ENCODE measurements at places on chromosomes 2 and 18.

GRCh38 chr2:240951045-240951594 lies 45.0 kb downstream of the CROCC2 start:
- DNase-seq, result no peak

DNA sequence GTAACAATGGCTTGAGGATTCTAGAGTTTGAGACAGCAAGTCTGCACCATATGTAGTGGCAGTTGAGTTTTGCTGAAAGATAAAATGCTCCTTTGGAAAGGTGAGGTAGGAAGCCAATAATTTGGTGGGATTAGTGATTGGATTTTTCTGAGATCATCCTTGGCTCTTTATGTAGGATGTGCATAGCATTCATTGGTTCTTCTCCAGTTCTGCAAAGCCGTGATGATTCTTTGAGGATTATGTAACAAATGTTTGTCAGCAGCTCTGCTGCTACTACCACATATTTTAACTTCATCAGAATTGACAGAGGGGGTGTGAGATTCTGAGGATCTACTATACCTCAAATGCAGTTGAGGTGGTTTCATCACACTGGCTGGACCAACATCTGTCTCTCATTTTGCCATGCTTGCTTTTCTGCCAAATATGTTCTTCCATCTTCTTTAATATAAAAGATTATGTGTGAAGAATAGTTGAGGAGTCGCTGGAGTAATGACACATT lies 188.9 kb upstream of the RASGRP3 start:
- no peak for DNase-seq

GRCh38 chr2:71721362-71721665 lies 268.0 kb downstream of the DYSF start:
- no peak for DNase-seq

DNA sequence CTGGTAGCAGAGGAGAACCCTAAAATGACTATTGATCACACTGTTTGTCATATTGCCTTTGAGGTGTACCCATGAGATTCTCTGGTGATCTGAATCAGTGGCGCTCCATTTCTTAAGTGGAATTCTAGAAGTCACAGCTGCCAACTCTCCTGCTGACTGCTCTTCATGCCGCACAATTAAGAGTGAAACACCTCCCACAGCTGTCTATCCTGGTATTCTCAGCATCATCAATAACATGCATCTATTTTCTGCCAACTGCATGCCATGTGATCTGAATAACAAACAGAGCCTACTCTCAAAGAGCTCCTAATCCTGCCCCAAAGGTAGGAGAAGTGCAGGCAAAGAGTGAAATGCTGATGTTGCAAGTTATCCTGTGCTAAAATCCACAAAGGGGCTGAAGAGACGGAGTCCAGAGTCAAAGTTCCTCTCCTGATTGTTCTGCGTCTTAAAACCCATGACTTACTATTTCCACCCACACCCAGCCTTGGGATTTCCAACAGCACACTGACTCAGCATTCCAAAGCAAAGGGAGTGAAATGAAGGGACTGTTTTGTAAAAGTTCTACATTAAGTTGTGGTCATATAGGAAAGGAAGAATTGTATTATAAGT lies 13.7 kb upstream of the DAPL1 start:
- no peak for DNase-seq

GRCh38 chr2:144042751-144043150 lies 477.2 kb downstream of the ZEB2 start:
- no peak for DNase-seq

DNA sequence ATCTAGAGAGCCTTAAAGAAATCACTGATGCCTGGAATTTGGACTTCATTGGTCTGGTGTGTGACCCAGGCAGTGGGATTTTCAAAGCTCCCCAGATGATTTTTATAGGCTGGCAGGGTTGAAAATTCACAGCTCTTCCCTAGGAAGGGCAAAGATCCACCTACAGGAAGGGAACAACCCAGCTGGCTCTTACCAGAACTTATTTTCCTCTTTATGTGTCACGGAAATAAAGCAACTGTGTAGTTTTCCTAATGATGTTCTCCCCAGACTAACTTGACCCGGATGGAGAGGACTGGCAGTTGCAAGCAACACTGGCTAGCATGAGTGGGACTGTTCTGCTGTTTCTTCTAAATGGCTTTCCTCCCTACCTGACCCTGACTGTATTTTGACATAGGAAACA lies 235.6 kb downstream of the ALPK2 start:
- DNase-seq, result no peak

GRCh38 chr2:74935975-74936391 lies 22.5 kb upstream of the POLE4 start:
- no peak for DNase-seq

- DNase-seq, result no peak
These were observed 63.8 kb upstream of the RPL31 start for GRCh38 chr2:100938031-100939026.

GRCh38 chr2:455015-455705 lies 167.3 kb upstream of the ALKAL2 start:
- DNase-seq, result no peak

Measured in stimulated activated CD4-positive, alpha-beta T cell treated with anti-CD3 and anti-CD28 coated beads, Interleukin-1b, Interleukin-23, amount 100 ng/mL, for 1 hour (primary cell).